ENCODE measurements at places on chromosomes 5 and 9. TPM values are rescaled to one million over a fixed set of nuclear protein-coding genes. Genes with fewer than 3 reads are reported as not detected.

DNA sequence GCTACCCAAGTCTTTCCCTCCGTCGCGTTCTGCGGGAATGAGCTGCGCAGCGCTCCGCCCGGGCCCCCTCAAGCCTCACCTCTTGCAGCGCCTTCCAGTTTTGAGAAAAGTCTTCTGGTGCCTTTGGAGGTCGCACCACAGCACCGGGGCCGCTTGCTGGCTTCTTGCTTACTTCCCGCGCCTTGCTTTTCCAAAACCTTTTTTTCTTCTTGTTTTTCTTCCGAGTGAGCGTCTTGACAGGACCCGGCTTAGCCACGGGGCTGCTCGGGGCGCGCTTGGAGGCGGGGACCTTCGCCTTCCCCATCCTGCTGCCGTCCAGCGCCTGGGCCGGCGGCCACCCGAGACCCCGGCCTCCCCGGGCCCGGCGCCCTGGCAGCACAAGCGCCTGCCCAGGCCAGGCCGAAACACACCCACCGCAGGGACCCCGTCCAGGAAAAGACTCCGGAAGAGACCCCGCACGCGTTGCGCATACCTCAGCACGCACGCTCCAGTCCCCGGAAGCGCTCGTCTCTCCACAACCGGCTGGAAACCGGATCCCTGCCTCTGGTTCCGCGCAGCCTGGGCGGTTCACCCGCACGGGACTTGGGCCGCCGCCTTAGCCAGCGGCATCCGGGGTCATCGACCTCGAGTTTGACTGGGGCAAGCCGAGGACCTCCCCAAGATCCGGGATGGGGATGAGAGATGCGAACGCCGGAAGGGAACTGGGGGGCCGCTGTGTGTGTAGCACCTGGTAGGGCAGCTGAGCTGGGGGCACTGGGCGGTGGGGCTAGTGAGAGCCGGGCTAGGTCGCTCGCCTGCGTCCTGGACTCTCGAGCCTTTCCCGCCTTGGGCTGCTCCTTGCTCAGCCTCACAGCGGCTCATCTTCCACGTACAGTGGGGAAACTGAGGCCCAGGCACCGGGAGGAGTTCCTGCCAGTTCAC, at the start of gene REXO4:
Gene REXO4, minus strand, starts transcription at position 470 of the 921 bp plus-strand sequence. Its CDS starts 166 bp downstream, at position 304.
- DNase-seq, result peak; percentile 78

DNA sequence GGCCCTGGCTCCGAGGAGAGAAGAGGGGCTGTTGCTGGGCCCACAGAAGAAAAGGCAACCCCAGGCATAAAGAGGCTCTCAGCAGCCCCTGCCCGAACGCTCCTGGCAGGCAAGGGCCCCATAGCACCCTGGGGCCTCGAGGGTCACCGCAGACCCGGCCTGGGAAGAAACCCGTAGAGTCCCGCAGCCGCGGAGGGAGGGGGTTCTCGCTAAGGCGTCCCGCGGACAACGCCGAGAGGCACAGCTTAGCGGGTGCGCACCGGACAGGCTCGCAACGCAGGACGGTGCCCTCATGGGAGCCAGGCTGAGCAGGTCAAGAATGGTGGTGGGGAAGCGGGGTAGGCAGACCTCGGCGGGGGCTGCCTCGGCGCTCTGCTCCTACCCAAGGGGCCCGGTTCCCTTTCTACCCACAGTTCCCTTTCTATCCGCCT, 6.7 kb downstream of the PITX1 start:
- DNase-seq, result no peak

DNA sequence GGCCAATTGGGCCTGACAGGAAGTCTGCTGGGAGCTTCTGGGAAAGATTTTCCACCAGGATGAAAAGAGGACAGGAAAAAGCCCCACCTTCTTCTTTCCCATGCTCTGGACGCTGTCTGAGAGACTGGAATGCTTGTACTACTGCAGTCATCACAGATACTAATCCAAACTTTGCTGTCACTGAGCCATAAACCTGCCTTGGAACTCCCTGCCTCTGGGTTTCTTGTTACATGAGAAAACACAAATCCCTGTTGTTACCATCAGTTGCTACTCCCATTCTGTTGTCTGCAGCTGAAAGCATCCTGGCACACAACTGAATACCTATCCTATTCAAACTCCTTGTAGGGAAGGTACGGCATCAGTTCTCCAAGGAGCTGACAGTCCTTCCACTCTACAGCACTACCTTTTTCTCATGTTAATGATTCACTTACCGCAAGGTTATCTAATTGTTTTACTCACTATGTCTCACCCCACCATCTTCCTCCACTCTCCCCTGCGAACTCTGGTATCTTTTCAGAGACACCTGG, 167.5 kb downstream of the CDK5RAP2 start:
- no peak for DNase-seq

The TRIM36 gene
- total RNA-seq, result 1.3 TPM

The PCDHAC2 gene
- 33.4 TPM for total RNA-seq

The PCDHB5 gene
- 8.0 TPM for total RNA-seq

DNA sequence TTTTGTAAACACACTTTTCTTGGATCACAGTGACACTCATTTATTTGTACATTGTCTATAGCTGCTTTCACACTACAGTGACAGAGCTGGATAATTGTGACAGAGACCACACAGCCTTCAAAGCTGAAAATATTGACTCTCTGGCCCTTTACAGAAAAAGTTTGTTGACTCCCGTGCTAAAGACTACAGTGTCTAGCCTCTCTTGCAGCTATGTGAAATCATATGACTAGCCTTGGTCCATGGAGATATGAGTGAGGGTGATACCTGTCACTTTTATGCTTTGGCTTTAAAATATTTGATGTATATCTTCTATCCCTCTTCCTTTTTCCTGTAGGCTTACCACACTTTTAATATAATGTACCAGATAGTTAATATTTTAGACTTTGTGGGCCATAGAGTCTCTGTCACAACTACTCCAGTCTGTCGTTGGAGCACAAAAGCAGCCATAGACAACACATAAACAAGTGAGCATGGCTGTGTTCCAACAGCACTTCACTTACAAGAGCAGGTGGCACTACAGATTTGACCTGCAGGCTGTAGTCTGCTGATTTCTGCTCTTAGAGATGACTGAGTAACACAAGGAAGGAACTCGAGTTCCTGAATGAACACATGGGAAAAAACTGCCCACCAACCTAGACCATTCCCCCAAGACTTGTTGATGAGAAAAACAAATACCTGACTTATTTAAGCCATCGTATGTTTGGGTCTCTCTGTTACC, 73.5 kb upstream of the ANKRD55 start:
- no peak for DNase-seq

The GLRX gene
- total RNA-seq, result 64.4 TPM

- DNase-seq, result no peak
Observed at GRCh38 chr5:108736855-108737254, 10.8 kb upstream of the FER start.

GRCh38 chr9:121826711-121827110, 175.3 kb downstream of the DAB2IP start:
- DNase-seq, result no peak

GRCh38 chr5:33336891-33337636, 103.7 kb upstream of the TARS1 start:
- DNase-seq, result no peak

- no peak for DNase-seq
Observed at GRCh38 chr5:164203581-164204225, 698.3 kb downstream of the MAT2B start.

The DAB2 gene
- total RNA-seq, result 55.2 TPM

The OTP gene
- total RNA-seq, result not detected

The GLDC gene
- 6.4 TPM for total RNA-seq

The OBP2B gene
- total RNA-seq, result not detected

DNA sequence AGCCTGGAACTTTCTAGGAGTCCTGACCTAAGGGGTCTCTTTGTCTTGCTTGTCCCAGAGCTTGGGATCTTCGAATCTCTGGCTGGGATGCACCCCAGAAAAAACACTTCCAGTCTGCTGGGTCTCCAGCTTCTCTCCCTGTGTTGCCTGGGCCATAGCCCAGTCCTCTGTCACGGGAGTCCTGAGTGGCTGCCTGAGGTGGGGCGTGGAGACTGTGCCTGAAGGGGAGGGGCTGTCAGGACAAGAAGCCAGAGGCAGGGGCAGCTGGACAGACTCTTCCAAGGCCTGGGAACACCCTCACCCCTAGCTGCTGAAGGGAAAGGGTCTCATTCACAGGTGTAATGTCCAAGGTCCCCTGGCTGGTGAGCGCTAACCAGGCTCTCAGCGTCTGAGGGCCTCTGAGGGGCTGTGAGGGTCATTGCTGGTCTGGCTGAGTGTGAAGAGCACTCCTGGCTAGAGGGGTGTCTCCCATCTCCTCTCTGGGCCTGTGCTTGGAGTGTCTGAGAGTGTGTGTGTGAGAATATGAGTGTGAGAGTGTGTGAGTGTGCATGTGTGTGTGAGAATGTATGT, 20.4 kb upstream of the COL27A1 start:
- DNase-seq, result no peak

DNA sequence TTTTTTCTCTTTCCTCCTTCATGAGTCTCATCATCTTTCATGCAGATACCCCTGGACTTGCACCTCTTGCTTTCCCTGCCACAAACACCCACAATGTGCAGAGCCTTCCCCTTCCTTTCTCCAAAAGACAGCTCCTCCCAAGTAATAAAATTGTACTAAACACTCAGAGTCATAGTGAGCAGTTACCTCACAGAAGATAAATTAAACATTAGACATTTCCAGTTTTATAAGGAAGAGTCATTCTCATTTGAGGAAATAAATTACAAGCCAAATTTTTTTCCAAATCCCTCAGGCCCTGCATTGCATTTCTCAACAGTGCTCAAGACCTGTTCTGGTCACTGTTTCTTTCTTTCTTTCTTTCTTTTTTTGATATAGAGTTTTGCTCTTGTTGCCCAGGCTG, 131.5 kb downstream of the ATPSCKMT start:
- DNase-seq, result no peak

DNA sequence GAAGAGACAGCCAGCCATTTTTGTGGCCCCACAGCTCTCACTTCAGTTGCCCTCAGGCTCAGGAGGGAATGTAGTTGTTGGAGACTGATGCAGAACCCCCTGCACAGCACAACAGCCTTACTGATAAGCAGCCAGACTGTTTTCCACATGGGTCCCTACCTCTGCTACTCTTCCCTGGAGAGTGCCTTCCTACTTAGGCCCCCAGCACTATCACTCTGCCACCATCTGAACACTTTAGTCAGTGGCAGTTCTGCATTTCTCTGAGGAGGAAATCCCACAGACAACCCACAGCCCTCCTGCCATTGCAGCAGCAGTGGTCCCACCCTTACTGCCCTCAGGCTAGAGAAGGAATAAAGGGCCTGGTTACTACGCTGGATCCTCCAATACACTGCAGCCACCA, 61.8 kb upstream of the PTPRD start:
- DNase-seq, result no peak
